ENCODE measurements at places on chromosomes 16 and 17.

DNA sequence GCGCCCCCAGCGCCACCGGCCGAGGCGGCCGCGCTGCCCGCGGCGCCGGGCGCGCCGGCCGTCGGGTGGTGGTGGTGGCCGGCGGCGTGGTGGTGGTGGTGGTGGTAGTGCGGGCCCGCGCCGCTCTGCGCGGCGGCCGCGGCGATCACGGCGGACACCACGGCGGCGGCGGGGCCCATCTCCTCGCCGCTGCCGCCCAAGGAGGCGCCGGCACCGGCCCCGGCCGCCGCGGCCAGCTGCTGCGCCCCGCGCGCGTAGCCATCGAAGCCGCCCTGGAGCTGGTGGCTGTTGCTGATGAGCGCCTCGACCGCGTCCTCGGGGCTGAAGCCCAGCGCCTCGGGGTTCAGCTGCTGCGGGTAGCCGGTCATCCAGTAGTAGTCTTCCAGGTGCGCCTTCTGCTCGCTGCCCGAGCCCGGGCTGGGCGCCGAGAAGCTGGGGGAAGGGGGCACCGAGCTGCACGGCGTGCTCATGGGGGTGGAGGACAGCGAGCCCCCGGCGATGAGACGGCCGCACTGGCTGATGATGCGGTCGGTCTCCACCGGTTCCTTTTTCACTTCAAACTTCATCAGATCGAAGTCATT is 1.2 kb downstream of the MAF start:
- DNase-seq, result no peak

GRCh38 chr17:77153472-77153871 is 12.7 kb downstream of the SEC14L1 start:
- no peak for DNase-seq

GRCh38 chr17:73271072-73271471 is 9.4 kb upstream of the CPSF4L start:
- no peak for DNase-seq

GRCh38 chr16:78513838-78514237 is 414.4 kb downstream of the WWOX start:
- no peak for DNase-seq

GRCh38 chr17:50953831-50954601 is 87.9 kb upstream of the TOB1 start:
- no peak for DNase-seq

- DNase-seq, result no peak
Measured at GRCh38 chr16:86041215-86041614, 142.3 kb downstream of the IRF8 start.

DNA sequence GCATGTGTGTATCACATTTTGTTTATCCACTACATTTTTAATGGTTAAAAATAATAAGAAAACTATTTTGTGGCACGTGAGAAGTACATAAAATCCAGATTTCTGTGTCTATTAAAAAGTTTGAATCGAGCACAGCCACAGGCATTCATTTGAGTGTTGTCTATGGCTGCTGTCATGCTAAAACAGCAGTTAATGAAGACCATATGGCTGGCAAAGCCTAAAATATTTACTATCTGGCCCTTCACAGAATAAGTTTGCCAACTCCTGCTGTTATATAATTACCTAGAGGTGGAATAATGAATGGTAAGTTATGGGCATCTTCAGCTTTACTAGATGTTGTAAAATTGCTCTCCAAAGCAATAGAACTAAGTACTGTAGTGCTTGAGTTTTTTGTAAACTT is 30.5 kb downstream of the TMEM98 start:
- DNase-seq, result no peak

GRCh38 chr16:31131841-31132271 is 3.7 kb downstream of the PRSS8 start:
- no peak for DNase-seq

DNA sequence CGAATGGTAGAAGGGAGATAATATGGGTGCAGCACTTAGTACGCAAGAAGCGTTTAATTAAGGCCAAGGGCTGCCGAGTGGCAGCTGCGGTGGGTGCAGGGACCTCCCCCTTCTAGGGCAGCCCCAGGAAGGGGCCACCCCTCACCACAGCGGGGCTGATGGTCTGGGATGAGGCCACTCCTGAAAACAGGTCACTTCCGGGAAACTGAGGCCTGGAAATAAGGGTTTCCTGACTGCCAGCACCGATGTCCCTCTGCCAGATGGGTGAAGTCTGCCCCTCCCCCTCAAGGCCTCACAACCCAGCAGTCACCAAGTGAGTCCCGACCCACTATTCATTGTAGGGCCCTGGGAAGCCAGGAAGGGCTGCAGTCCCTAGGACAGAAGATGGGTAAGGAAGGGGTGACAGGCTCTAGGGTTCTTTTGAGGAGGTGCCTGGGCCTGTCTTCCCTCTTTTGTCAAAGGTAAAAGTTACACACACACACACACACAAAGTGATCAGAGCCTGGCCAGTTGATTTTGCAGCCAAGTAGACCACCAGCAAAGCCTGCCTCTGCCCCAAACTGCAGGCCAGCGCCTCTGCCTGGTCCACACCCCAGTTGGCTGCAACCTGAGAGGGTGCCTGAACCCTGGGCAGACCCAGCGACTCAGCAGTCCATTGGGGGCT is 12.5 kb downstream of the SREBF1 start:
- no peak for DNase-seq

GRCh38 chr17:75861927-75862317 is 6.8 kb upstream of the WBP2 start:
- DNase-seq, result no peak

Measured in CD4-positive, alpha-beta T cell treated with Interleukin-2 at 100 ng/mL for 4 hours (primary cell).